ENCODE measurements at places on chromosomes 3 and 15.
A peak's percentile ranks its signal among the peaks of the same experiment; 100 is the strongest.

GRCh38 chr3:126081618-126082361 lies 2.1 kb downstream of the SLC41A3 start:
- no peak for DNase-seq

- DNase-seq = no peak
Observed at GRCh38 chr3:8539419-8539818, 37.8 kb downstream of the LMCD1 start.

GRCh38 chr15:70234256-70234905 lies 136.7 kb upstream of the TLE3 start:
- DNase-seq = no peak

GRCh38 chr3:184571750-184572377 lies 10.3 kb downstream of the EPHB3 start:
- DNase-seq = no peak

GRCh38 chr15:40915679-40916078 lies 13.5 kb upstream of the DLL4 start:
- no peak for DNase-seq

DNA sequence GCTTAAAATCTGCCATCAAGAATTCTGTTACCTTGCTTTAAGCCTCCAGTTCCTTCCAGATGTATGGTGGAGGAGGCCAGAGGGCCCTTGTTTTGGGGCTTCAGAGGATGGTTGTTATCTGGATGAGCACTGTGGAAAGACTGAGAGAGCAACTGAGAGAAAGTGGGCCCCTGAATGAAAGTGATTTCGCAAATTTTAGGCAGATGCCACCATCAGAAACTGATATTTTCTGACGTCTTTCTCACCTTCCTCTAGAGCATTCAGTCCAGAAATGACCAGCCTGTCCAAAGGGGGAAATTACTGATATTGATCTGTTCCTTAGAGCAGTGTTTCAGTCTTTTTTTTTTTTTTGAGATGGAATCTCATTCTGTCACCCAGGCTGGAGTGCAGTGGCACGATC lies 13.4 kb downstream of the B3GNT5 start:
- DNase-seq = no peak

GRCh38 chr3:32960404-32961170 lies 9.1 kb downstream of the CCR4 start:
- no peak for DNase-seq

- no peak for DNase-seq
Observed at GRCh38 chr15:55118344-55118870, 78.3 kb downstream of the RSL24D1 start.

- no peak for DNase-seq
Observed at GRCh38 chr3:136624894-136625815, 127.0 kb downstream of the STAG1 start.

DNA sequence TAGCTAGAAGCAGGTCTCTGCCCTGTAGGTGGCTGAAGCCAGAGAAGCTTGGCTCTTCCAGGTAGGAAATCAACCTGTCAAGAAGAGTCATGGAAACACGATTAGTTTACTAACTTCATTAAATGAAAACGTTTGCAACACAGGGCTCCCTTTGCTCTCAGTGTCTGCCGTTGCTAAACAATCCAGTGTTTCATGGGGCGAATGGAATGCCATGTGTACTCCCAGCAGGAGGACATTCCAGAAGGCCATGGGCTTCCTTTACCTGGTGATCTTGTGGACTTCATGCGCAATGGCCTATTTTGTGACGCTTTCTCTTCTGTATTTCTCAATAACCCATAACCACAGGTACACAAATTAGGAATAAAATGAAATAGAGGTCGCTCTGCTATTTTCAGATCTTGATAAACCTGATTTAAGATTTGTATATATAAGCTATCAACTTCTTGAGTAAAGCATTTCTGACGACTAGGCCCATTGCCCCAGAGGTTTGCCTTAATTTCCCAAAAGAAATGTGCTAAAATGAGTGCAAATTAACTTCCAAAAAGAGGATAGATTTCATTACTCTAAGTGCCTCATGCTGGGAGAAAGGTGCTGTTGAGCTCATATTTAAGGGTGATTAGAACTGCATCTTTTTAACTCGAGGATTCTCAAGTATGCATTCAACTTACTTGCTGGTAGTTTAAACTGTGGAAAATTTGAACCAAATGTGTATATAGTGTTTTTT lies 171.0 kb downstream of the EPHA3 start:
- DNase-seq = no peak

DNA sequence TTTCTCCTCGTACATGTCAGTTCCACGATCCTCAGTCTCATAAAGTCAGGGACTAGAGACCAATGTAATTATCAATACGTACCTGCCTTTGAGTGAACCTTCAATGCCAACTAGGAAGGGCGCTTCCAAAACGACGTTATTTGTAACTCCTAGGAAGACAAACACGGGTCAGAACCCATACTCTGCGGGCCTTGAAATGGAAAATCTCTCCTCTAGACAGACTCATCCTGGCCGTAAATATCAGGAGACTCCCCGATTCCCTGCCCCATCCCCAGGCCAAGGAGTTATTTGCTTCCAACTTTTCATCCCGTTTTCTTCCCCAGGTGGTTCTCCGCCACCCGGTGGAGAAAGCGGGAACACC lies 578 bp downstream of the OIP5 start:
- DNase-seq = no peak

DNA sequence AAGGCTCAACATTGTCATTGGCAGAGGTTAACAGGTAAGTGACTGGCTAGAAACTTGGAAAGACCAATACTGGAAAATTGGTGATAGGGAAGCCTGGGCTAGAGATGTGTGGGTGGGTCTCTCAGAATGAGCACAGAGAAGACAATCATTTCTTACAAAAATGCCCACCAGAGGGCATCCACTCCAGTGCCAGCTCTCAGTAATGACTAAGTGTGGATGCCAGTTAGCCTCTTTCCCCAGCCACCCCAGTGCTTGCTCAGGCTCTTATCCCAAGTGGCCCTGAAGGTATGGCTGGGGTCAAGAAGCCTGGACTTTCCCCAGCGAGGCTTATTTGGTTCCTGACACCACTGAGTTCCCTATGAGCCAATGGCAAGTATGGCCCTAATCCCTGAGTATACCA lies 115.9 kb upstream of the ST8SIA2 start:
- peak; percentile 5 for DNase-seq

DNA sequence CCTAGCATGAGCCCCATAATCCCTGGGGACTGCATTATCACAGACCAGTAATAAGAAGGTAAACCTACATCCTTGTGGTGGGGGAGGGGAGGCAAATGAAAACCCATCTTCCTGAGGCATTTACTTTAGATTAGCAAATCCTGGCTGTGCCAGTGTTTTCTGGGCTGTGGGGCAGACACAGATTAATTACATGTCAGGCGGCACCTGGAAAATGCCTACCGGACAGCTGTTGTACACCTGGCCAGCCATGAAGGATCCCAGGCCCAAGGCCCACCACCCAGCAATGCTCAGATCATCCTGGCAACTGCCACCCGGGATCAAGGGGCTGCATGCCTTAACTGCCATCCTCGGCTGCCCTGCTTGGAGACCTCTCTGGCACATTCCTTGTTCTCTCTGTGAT lies 59.1 kb upstream of the RASA2 start:
- DNase-seq = no peak

- DNase-seq = no peak
Observed at GRCh38 chr15:66939451-66940023, 125.9 kb upstream of the SMAD3 start.

GRCh38 chr3:60027335-60027734 lies 977.5 kb upstream of the CFAP20DC start:
- DNase-seq = no peak

- no peak for DNase-seq
Observed at GRCh38 chr3:38000242-38000916, 9.8 kb downstream of the VILL start.

GRCh38 chr15:41556677-41557076 lies 2.3 kb upstream of the TYRO3 start:
- DNase-seq = no peak

DNA sequence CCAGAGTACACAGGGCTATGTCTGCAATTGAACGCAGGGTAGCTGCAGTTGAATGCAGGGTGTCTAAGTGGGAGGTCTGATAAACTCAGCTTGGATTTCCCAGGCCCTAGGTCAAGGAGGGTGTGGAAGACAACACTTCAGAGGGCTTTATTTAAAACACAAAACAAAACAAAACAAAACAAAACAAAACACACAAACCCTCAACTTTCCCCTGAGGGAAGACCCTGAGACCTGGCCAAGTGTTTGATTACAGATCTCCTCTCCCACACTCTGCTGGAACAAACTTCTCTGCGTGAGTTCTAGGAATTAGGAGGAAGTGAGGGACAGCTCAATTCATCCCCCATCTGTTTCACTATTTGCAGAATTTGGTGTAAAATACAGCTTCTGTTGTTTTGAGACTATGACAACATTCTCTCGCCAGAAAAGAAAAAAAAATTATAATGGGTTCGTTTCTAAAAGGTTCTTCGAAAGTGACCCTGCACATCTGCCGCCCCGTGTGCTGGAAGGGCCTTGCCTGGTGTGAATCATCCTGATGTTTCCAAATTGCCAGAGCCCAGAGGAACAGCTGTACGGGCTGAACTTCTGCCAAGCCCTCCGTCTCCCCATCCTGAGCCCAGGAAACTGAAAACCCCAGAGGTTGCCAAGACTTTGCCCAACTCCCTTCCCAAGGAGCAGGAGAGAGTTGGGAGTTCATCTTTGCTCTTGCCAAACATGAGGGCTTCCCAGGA lies 73.3 kb upstream of the RAD18 start:
- peak; percentile 11 for DNase-seq

GRCh38 chr3:64318001-64318400 lies 92.7 kb upstream of the PRICKLE2 start:
- DNase-seq = no peak

- DNase-seq = no peak
Observed at GRCh38 chr3:48979451-48979850, 10.6 kb upstream of the P4HTM start.

- no peak for DNase-seq
Observed at GRCh38 chr15:93566762-93567161, 477.8 kb upstream of the RGMA start.

GRCh38 chr3:89268059-89268458 lies 160.6 kb downstream of the EPHA3 start:
- DNase-seq = no peak

GRCh38 chr3:119019767-119020518 lies 14.7 kb downstream of the IGSF11 start:
- no peak for DNase-seq

- peak; percentile 69 for DNase-seq
Observed at GRCh38 chr3:127786353-127787070, 35.8 kb downstream of the MGLL start.

DNA sequence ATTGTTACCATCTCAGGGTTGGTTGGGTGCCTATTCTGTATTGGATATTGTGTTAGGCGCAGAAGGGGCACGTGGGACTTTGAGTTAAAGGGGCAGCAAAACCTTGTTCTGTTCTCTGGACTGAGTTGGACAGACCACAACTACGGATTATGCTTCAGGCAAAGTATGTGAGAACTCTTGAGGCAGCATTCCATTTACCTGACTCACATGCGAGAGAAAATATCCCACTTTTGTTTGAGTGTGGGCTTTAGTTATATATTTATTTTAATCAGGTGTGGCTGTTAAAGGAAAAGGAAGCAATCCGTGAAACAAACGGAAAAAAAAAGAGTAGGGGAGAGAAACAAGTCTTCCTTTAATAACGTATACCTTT lies 627 bp upstream of the PLS1 start:
- DNase-seq = no peak

- DNase-seq = no peak
Observed at GRCh38 chr3:148797795-148798194, 29.8 kb upstream of the CPB1 start.

- no peak for DNase-seq
Observed at GRCh38 chr3:15329046-15330005, 3.1 kb downstream of the SH3BP5 start.

DNA sequence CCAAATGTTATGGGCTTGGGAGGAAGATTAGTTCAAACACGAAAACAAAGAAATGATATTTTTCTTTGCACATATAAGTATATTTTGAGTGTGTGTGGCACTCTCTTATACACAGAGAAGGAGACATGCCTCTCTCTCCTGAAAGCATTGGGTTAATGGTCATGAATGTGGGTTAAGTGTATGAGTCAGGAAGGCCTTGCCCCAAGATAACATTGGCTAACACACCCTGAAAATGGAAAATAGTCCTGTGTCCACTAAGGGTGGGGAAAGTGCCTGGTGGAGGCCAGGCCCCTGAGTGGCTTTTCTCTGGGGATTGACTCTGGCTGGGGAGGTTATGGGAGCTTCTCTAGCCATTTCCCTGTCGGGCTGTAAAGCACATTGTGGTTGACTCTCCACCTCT lies 332.7 kb upstream of the ONECUT1 start:
- DNase-seq = no peak

GRCh38 chr15:30922480-30923311 lies 19.0 kb downstream of the FAN1 start:
- peak; percentile 89 for DNase-seq

- no peak for DNase-seq
Observed at GRCh38 chr3:159824333-159824732, 164.3 kb upstream of the IL12A start.

DNA sequence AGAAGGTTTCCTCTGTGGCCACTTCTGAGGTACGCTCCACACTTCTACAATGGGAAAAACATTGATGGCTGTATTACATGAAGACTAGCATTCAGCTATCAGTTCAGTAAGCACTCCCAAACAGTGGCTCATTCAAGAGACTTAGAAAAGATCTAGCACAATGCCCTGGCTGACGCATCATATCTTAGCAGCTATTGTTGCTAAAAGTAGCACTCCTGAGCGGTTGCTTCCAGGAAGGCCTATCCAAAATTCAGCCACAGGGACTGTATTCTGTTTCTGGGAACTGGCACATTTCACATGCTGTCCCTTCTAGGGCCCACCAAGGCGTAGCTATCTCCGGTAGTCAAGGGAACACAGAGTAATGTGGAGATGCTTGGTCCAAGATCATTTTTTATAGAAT lies 21.2 kb upstream of the SPRED1 start:
- DNase-seq = peak; percentile 26

DNA sequence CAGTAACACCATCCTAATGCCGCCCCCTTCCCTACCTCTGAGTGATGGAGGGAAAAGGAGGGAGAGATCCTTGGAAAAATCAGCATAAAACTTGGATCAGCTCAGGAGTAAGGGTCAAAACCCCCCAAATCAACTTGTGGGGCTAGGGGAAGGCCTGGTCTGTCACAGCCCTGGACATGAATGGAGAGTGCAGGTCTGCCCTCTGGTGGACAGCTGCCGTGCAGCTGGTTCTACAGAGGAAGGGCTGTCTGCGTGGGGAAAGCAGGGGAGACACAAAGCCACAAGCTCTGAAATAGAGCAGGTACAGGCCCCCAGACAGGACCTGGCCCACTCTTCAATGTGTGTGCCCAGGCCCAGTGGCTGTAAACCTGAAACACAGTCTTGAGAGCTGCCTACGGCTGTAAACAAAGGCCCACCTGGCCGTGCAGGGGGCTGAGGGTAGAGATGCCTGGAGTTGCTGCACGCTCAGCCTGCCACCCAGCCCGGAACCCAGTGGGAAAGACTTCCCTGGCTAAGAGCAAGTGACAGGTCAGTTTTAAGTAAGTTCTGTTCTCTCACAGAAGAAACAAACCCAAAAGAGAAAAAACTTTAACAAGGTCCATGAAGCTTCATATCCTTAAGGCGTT lies 16.4 kb downstream of the CLK3 start:
- peak; percentile 38 for DNase-seq
